ENCODE measurements at places on chromosomes 2 and 18. TPM values are rescaled to one million over a fixed set of nuclear protein-coding genes. Genes with fewer than 3 reads are reported as not detected.

VSNL1 gene
- 0.90 TPM for total RNA-seq

METAP1D gene
- total RNA-seq, result 4.0 TPM

CNGA3 gene
- total RNA-seq, result 0.18 TPM

PASK gene
- total RNA-seq, result 21.9 TPM

MROH2A gene
- total RNA-seq, result under 0.01 TPM

SERPINB10 gene
- not detected for total RNA-seq

CHRNG gene
- not detected for total RNA-seq

GAL3ST2 gene
- 0.25 TPM for total RNA-seq

VWC2L gene
- total RNA-seq, result not detected

ME2 gene
- total RNA-seq, result 48.6 TPM

GIGYF2 gene
- 58.5 TPM for total RNA-seq

MARCO gene
- total RNA-seq, result not detected

POMC gene
- total RNA-seq, result 0.63 TPM

TSN gene
- 56.8 TPM for total RNA-seq

TRIM54 gene
- not detected for total RNA-seq

AKAIN1 gene
- total RNA-seq, result not detected

SERPINB12 gene
- total RNA-seq, result not detected

LRRC30 gene
- not detected for total RNA-seq

All from fibroblast of the aortic adventitia (primary cell).